ENCODE measurements at places on chromosomes 2 and 18.
A peak's percentile ranks its signal among the peaks of the same experiment; 100 is the strongest.

DNA sequence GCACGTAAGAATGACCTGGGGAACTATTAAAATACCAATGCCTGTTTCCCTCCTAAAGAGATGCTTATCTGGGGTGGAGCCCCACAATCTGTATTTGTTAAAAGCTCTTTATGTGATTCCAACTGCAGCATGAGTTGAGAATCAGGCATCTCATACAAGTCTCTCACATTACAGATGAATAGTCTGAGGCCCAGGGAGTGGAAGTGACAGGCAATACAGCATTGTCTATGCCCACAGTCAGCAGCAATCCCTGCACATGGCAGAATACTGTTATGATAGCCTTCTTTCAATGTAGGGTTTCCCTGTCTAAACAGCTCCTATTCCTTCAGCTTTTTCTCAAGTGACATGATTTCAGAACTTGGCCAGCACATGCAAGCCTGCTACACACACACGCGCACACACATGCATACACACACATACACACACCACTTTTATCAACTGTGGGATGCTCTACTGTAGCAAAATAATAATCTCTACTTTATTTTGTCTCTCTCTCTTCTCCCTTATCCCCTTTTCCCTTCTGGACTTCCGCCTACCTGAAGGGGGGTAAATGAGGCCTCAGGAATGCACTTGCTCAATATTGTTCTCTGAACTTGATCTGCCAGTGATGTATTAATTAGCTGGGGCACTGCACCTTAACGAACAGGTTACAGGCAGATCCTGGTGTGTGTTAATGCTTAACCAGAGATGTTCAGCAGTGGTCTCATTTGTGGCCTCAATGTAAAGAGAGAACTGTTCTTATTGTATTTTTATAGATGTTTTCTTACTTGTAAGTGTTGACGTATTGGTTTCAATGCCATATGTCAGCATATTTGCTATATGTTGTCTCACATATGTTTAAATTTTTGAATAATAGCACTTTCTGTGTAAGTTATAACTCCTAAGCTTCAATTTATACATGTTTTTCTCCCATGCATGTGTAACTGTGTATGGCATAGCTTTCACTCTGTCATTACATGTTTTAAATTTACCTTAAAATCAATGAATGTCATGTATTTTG, 116.0 kb downstream of the SETBP1 start:
- no peak for DNase-seq

- DNase-seq: no peak
Measured at GRCh38 chr18:74515620-74516231, 18.6 kb upstream of the CNDP1 start.

- DNase-seq: peak; percentile 51
Measured at GRCh38 chr18:55588111-55588869, at the start of gene TCF4. TSS of gene TCF4 (minus strand) at chr18:55588192. CDS start at chr18:55587116, 1,076 bp downstream.

GRCh38 chr18:13306583-13306982, 88.0 kb downstream of the LDLRAD4 start:
- no peak for DNase-seq

DNA sequence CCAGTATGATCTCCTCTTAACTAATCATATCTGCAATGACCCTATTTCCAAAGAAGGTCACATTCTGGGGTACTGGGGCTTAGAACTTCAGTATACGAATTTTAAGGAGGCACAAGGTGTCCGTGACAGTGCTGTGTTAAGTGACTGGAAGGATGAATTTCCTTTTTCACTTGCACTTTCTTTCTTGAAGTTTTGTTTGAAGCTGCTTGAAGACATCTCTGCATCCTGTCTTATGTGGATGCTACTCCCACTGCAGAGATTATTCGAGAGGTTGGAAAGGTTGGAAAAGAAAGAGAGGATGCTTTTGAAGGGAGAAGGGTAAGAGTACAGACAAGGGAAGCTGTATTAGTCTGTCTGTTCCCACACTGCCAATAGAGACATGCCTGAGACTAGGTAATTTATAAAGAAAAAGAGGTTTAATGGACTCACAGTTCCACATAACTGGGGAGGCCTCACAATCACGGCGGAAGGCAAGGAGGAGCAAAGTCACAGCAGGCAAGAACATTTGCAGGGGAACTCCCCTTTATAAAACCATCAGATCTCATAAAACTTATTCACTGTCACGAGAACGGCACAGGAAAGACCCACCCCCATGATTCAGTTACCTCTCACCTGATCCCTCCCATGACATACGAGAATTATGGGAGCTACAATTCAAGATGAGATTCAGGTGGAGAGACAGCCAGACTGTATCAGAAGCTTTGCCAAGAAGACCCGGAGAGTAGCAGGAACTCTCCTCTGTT, 3.6 kb upstream of the RNF144A start:
- no peak for DNase-seq

GRCh38 chr2:152525277-152525838, 190.4 kb downstream of the FMNL2 start:
- DNase-seq: peak; percentile 41

DNA sequence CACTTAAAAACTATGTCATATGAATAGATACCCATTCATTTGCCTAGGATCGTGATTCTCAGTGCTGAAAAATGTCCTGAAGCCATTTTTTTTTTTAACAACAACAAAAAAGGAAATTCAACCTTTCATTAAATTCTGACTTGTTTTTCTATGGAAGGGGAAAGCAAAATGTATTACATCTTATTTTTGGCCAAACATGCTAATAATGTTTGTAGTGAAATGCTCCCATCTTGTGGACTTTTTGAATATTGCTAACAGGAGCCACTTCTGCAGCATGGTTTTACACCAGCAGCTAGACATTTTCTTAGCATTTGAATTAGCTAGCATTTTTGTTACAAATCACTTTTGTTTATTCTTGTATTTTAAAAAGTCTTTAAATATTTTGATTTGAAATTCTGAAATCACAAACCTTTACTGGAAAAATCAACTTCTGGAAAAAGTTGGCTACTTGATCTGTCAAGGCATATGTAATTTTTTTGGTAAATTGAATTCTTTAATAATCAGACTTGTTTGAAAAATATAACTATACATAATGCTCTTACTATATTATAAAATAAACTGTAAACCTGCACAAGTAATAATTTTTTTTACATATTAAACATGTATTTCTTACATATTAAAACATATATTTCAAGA, 75.8 kb downstream of the KIDINS220 start:
- DNase-seq: no peak

All from hypothalamus (tissue), 51 donors.